ENCODE measurements at places on chromosomes 4 and X. TPM values are rescaled to one million over a fixed set of nuclear protein-coding genes. Genes with fewer than 3 reads are reported as not detected.

UCHL1 gene
- 118 TPM for polyA plus RNA-seq

PGAM4 gene
- polyA plus RNA-seq = not detected

PAGE1 gene
- not detected for polyA plus RNA-seq

ACE2 gene
- 65.2 TPM for polyA plus RNA-seq

FGFBP1 gene
- polyA plus RNA-seq = not detected

ODAM gene
- polyA plus RNA-seq = 2.3 TPM

SPANXA1 gene
- polyA plus RNA-seq = not detected

ALB gene
- 34.9 TPM for polyA plus RNA-seq

LRRC66 gene
- 0.58 TPM for polyA plus RNA-seq

FGG gene
- polyA plus RNA-seq = 1.1 TPM

TRIM2 gene
- 76.5 TPM for polyA plus RNA-seq

GPR143 gene
- 14.2 TPM for polyA plus RNA-seq

ANKRD50 gene
- 39.5 TPM for polyA plus RNA-seq

TDO2 gene
- polyA plus RNA-seq = 3.3 TPM

VCX3A gene
- polyA plus RNA-seq = not detected

SUPT20HL2 gene
- polyA plus RNA-seq = not detected

MTMR8 gene
- polyA plus RNA-seq = 1.3 TPM

SLC9B1 gene
- 2.8 TPM for polyA plus RNA-seq

DMRTC1 gene
- 0.33 TPM for polyA plus RNA-seq

SMARCA5 gene
- 140 TPM for polyA plus RNA-seq

SMIM10L2A gene
- 10.3 TPM for polyA plus RNA-seq

DCAF12L1 gene
- polyA plus RNA-seq = 8.5 TPM

CXorf65 gene
- not detected for polyA plus RNA-seq

DCUN1D4 gene
- polyA plus RNA-seq = 52.6 TPM

HTR2C gene
- polyA plus RNA-seq = 0.58 TPM

MAP7D3 gene
- polyA plus RNA-seq = 15.1 TPM

OPRPN gene
- polyA plus RNA-seq = not detected

EGFL6 gene
- polyA plus RNA-seq = 25.5 TPM

L1CAM gene
- polyA plus RNA-seq = 50.8 TPM

GAGE1 gene
- not detected for polyA plus RNA-seq

PDE5A gene
- 41.1 TPM for polyA plus RNA-seq

USP17L22 gene
- not detected for polyA plus RNA-seq

SEPTIN11 gene
- 276 TPM for polyA plus RNA-seq

CXCL1 gene
- polyA plus RNA-seq = 0.67 TPM

USP11 gene
- 137 TPM for polyA plus RNA-seq

UGT2B17 gene
- polyA plus RNA-seq = not detected

CT45A10 gene
- not detected for polyA plus RNA-seq

USP17L18 gene
- not detected for polyA plus RNA-seq

DMP1 gene
- not detected for polyA plus RNA-seq

MAGEA1 gene
- polyA plus RNA-seq = not detected

All from right renal cortex interstitium (tissue), 3 donors.